ENCODE measurements at places on chromosomes 3 and 15.

DNA sequence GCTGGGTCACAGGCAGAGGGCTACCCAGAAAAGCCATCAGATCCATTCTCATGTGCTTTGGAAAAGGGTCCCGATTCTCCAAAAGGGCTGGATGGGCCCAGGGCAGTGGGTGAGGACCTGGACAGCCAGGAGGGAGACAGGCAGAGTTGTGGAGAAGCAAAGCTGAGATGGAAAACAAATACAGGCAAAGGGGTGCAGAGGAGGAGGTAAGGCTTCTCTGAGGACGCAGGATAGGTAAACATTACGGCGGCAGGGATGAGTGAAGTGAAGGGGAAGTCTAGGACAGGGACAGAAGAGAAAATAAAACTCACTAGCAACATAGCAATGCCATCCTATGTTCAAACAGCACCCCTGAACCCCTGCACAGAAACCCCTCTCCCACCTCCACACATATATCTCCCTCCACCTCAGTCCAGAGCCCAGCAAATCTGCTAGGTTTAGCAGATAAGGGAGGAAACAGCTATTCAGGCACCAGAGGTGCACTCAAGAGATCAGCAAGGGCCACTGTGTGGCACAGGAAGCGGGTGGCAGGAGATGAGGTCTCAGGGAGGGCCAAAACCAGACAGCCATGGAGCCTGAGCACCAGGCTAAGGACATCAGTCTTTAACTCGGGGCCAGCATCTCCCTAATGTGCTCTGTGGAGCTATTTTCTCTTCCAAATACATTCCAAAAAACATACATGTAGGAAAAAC lies 51.3 kb downstream of the HOMER2 start:
- DNase-seq = no peak

DNA sequence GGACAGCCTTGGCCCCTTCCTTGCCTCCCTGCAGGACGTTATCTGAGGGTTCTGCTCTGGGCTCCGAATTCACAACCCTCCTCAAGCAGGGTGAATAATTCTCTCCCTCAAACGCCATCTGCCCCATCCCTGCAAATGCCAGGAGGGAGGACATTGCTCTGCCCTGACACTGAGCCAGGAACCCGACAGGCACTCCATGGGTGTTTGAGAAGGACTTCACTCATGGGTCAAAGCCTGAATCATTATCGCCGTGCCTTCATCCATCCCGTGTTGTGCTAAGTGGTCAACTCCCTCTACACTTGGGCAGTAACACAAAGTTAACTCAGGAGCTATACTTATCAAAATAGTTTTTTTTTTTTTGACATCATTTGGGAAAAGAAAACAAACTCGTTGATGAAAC lies 261.8 kb upstream of the IGF1R start:
- no peak for DNase-seq

GRCh38 chr3:97927704-97928103 lies 44.5 kb downstream of the RIOX2 start:
- DNase-seq = no peak

DNA sequence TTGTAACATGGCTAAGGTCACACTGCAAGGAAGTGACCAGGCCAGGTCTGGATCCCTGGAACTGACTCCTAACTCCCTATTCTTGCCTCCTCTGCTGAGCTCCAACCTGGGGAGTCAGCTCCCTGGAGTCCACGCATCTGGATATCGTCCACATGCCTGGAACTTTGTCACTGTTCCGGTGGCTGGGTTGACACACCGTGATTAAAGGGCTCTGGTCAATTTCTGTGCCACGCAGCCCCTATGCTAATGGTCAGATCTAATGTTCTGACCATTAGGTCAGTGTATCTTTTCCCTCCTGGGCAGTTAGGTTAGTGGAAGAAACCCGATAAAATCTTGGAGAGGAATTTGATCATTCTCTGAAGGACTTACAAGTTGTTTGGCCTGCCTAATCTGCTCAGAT lies 1.6 kb upstream of the TPM1 start:
- DNase-seq = no peak

DNA sequence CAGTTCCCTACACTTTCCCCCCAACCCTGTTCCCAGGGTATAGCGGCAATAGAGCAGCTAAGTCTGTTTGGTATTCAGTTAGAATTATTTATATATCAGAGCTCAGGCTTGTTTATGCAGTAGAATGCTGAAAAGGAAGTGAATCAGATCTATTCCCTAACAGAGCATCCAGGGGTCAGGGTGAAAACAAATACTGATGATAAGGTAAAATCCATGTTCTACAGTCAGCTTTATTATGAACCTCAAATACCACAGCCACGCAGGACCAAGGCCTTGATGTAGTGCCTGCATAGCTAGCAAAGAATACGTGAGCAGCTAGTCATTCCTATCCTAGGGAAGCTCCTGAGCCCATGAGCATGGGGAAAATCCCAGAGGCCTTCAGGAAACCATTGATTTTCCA lies 229.7 kb upstream of the ICE2 start:
- no peak for DNase-seq

GRCh38 chr3:67031986-67032385 lies 33.9 kb downstream of the KBTBD8 start:
- no peak for DNase-seq
